ENCODE measurements at places on chromosomes 1 and 21. TPM values are rescaled to one million over a fixed set of nuclear protein-coding genes. Genes with fewer than 3 reads are reported as not detected.

Gene FOXD3
- not detected for total RNA-seq

DNA sequence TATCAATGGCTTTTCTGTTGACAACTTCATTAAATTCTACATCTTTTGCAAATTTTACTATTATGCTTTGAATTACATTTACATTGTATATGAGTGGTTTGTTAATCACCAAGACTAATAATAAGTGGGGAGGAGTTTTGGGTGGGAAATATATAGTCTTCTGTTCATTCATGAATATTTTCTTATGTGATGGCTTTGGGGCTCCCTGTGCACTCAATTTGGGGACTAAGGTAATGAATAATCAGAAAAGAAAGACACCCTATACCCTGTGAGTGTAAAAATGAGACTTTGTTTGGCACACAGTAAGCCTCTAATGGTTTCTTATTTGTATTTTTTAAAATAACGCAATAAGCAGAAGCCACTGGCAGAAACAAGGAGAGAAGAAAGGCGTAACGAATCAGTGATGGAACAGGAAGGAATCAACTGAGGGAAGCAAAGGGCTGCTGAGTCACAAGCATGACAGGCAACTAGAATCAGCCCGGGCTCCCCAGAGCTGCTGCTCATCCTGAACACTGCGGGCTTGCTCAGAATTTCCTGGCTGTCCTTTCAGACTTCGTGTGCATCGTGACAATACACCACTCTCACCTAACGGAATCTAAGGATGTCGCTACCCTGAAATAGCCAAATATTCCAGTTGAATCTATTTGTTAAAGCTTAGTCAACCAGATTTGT lies 20.8 kb upstream of the RGS2 start:
- no peaks in the 10 kb centered on the region for H3K4me1 ChIP-seq
- no peaks in the 10 kb centered on the region for H3K36me3 ChIP-seq
- H3K27ac ChIP-seq = no peak overlapping the region
- no peaks in the 10 kb centered on the region for H3K27me3 ChIP-seq
- DNase-seq = no peak

- H3K4me3 ChIP-seq = no peak overlapping the region
- H3K36me3 ChIP-seq = peaks cover 94% of the 10 kb centered on the region
- H3K27ac ChIP-seq = no peak overlapping the region
- H3K4me1 ChIP-seq = peaks cover 21% of the 10 kb centered on the region
Observed at GRCh38 chr1:223776826-223777454, 64.6 kb downstream of the CAPN2 start.

Gene NEK2
- total RNA-seq = 11.8 TPM

Gene CALML6
- 0.57 TPM for total RNA-seq

Gene AIM2
- 0.27 TPM for total RNA-seq

- H3K36me3 ChIP-seq = no peaks in the 10 kb centered on the region
- H3K4me1 ChIP-seq = peaks cover 4% of the 10 kb centered on the region
- H3K27me3 ChIP-seq = no peaks in the 10 kb centered on the region
- no peak for DNase-seq
Observed at GRCh38 chr1:232528472-232529089, 101.4 kb downstream of the SIPA1L2 start.

DNA sequence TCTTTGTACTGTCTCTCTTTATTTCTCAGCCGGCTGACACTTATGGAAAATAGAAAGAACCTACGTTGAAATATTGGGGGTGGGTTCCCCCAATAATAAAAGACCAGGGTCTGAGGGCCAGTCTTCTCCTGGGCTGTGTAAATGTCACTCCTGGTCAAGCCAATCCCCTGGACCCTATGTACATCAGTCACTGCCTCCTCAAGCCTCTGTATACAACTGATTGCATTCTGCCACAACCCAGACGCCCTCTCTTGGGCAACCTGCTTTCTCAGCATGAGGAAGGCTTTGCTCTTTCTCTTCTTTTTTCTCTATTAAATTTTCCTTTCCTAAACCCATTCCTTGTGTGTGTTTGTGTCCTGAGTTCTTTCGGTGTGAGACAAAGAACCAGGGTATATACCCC lies 84.1 kb upstream of the SERBP1 start:
- DNase-seq = no peak
- H3K4me1 ChIP-seq = no peaks in the 10 kb centered on the region
- no peaks in the 10 kb centered on the region for H3K36me3 ChIP-seq
- no peak overlapping the region for H3K4me3 ChIP-seq
- H3K27ac ChIP-seq = no peak overlapping the region

Gene CERS2
- total RNA-seq = 34.4 TPM

GRCh38 chr1:27275696-27276095 lies 41.3 kb downstream of the WDTC1 start:
- no peaks in the 10 kb centered on the region for H3K27me3 ChIP-seq
- no peaks in the 10 kb centered on the region for H3K4me1 ChIP-seq
- H3K27ac ChIP-seq = no peak overlapping the region

Gene BLACAT1
- 2.3 TPM for total RNA-seq

Gene TDRD5
- total RNA-seq = 0.57 TPM

- H3K27ac ChIP-seq = peak overlapping the region; percentile 90
- H3K4me3 ChIP-seq = peak overlapping the region; percentile 62
- DNase-seq = no peak
- H3K36me3 ChIP-seq = no peaks in the 10 kb centered on the region
- H3K27me3 ChIP-seq = peaks cover 36% of the 10 kb centered on the region
Observed at GRCh38 chr1:3773572-3774275, 1.2 kb downstream of the SMIM1 start.

DNA sequence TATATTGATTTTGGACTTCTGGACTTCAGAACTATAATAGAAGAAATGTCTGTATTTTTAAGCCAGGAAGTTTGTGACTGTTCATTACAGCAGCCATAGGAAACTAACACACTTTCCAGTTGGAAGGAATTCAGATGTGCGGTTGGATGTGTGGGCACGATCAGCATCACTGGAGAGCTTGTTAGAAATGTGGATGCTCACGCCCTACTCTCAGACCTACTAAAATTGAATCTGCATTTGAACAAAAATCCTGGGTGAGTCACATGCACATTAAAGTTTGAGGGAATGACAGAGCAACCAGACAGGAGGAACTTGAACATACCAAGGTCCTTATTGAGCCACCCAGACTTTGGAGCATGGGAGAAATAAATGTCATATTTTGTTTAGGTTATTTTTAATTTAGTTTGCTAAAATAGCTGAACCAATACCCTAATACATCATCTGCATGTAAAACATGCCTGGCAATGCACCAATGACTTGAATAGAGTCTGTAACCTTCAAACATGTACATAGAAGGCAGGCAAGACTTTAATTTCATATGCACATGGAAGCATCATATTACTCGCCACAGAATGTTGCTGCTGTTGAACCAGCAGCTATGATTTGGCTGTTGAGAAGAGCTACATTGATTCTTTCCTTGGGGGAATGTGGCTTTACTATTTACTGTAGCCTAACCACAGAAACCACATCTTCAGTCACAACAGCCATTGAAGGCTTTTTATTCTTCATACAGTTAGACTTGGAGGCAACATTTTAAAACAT lies 346.2 kb downstream of the BARHL2 start:
- H3K36me3 ChIP-seq = no peaks in the 10 kb centered on the region
- no peaks in the 10 kb centered on the region for H3K4me1 ChIP-seq
- H3K4me3 ChIP-seq = no peak overlapping the region
- no peak for DNase-seq
- H3K27me3 ChIP-seq = no peaks in the 10 kb centered on the region

Gene PCP4
- total RNA-seq = 82.4 TPM

GRCh38 chr1:233859446-233859845 lies 45.0 kb upstream of the SLC35F3 start:
- DNase-seq = no peak
- no peaks in the 10 kb centered on the region for H3K36me3 ChIP-seq
- no peak overlapping the region for H3K4me3 ChIP-seq
- H3K4me1 ChIP-seq = no peaks in the 10 kb centered on the region
- no peaks in the 10 kb centered on the region for H3K27me3 ChIP-seq

DNA sequence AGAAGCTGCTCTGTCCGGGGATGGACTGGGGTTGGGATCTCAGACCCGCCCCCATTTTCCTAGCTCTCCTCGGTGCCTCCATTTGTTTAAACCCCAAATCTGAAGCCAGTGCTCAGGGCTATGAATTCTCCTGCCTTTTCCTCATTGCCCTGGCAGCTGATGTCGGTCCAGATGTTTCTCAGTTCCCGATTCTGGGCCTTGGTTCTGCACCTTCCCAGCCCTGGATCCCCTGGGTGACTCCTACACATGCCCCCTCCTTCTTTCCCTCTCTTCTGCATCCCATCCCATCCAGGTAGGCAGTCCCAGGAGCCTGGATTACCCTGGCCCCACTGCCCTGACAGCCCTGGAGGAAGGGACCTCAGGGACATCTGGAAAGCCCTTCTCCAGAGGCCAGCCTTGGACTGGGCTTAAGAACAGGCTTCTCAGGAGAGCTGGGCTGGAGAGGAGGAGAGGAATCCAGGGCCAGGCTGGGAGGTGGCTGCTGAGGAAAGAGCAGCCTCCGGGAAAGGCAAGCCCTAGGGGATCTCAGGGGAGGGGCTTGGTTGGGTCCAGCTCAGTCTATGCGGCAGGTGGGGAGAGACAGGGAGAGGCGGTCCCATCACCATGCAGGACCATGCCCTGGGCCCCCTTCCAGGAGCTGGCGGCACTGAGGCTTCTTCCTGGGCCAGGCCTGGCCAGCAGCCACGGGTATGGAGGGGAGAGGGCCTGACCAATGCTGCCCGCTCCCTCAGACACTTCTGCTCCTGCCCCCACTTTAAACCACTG lies 6.8 kb upstream of the EPS8L3 start:
- no peak for DNase-seq
- H3K27ac ChIP-seq = no peak overlapping the region
- H3K36me3 ChIP-seq = no peaks in the 10 kb centered on the region
- H3K27me3 ChIP-seq = no peaks in the 10 kb centered on the region
- H3K4me1 ChIP-seq = peaks cover 11% of the 10 kb centered on the region
- no peak overlapping the region for H3K4me3 ChIP-seq

Gene PLA2G2F
- total RNA-seq = not detected

DNA sequence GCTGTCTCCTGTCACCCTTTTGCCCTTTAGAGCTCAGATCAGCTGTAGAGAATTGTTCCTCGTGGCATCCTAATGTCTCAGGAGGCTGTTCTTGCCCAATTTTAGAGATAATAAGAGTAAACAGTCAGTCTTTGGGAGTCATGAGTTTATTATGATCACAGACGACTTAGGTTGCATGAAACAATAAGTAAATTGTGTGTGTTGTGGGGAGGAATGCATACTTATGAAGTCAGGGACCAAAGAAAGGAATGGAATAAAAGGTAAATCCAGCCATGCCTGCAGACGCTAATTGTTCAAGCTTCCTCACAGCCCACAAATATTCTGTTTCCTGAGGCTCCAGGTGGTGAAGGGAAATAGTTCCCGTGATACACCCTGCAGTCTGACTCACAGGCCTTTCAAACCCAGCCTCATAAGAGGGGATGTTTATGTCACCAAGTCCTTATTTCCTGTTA lies 897 bp downstream of the EPHX4 start:
- H3K4me1 ChIP-seq = no peaks in the 10 kb centered on the region
- no peaks in the 10 kb centered on the region for H3K36me3 ChIP-seq
- DNase-seq = no peak
- no peak overlapping the region for H3K4me3 ChIP-seq
- peak overlapping the region; percentile 10 for H3K27ac ChIP-seq

Gene DDR2
- total RNA-seq = 23.7 TPM

Gene FMOD
- 29.9 TPM for total RNA-seq

Gene HAO2
- total RNA-seq = not detected

- no peaks in the 10 kb centered on the region for H3K36me3 ChIP-seq
- H3K4me1 ChIP-seq = no peaks in the 10 kb centered on the region
- H3K27ac ChIP-seq = no peak overlapping the region
- DNase-seq = no peak
- no peak overlapping the region for H3K4me3 ChIP-seq
- H3K27me3 ChIP-seq = no peaks in the 10 kb centered on the region
Observed at GRCh38 chr1:187451238-187451637, 622.5 kb downstream of the PLA2G4A start.

DNA sequence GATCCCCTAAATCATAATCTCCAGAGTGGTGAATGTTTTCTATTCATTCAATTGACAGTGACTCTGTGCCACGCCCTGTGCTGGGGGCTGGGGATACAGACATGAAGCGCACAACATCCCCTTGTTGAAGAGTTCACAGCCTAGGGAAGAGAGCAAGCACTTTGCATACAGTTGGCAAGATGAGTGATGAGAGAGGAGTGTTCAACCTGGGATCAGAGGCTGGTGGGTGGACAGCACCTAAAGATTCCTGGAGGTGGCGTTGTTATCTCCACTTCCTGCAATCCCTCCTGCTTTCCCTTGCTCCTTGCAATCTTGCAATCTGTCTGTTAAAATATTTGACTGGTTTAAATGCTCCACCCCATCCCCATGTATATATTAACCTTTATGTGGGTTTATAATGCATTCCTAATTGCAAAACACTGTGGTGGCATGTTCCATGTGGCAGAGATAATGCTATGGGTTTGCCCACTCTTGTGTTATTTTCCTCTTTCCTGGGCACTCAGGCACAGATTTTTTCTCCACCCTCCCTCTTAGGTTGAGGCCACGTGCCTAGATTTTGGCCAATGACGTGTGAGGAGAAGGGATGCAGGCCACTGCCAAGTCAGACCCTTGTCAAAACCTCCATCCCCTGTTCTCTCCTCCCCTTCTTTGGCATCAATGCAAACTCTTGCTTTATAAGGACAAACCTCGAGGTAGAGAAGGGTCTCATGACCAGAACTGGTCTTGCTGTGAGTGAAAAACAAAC lies 36.2 kb upstream of the GADD45A start:
- no peak for DNase-seq
- no peak overlapping the region for H3K27ac ChIP-seq
- no peak overlapping the region for H3K4me3 ChIP-seq
- peaks cover 27% of the 10 kb centered on the region for H3K4me1 ChIP-seq

DNA sequence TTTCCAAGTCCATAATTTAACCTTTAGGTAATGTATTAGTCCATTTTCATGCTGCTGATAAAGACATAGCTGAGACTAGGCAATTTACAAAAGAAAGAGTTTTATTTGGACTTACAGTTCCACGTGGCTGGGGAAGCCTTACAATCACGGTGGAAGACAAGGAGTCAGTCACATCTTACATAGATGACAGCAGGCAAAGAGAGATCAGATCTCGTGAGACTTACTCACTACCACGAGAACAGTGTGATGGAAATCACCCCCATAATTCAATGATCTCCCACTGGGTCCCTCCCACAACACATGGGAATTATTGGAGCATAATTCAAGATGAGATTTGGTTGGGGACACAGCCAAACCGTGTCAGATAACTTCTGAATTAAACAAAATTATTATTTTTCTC lies 44.0 kb downstream of the CNIH3 start:
- H3K27ac ChIP-seq = no peak overlapping the region
- no peak for DNase-seq
- H3K27me3 ChIP-seq = no peaks in the 10 kb centered on the region
- H3K36me3 ChIP-seq = no peaks in the 10 kb centered on the region
- H3K4me1 ChIP-seq = no peaks in the 10 kb centered on the region

Gene USH2A
- not detected for total RNA-seq

Gene GJC2
- total RNA-seq = 2.7 TPM

- peak within 1 kb of the TSS; percentile 67 for H3K4me3 ChIP-seq
- H3K27ac ChIP-seq = no peak within 1 kb of the TSS
- DNase-seq = no peak
- peaks cover 9% of the 10 kb centered on the region for H3K4me1 ChIP-seq
Observed at GRCh38 chr1:109466452-109467300, at the start of gene SYPL2. Gene SYPL2, plus strand, starts transcription at chr1:109466546. Its CDS starts 298 bp downstream, at chr1:109466844.

GRCh38 chr1:51564124-51564523 lies 45.1 kb upstream of the EPS15 start:
- no peak overlapping the region for H3K27ac ChIP-seq
- no peak overlapping the region for H3K4me3 ChIP-seq
- H3K4me1 ChIP-seq = peaks cover 25% of the 10 kb centered on the region
- no peaks in the 10 kb centered on the region for H3K27me3 ChIP-seq

GRCh38 chr1:19960591-19960990 lies 18.8 kb downstream of the PLA2G2A start:
- no peaks in the 10 kb centered on the region for H3K4me1 ChIP-seq
- no peak overlapping the region for H3K4me3 ChIP-seq
- no peak for DNase-seq
- no peaks in the 10 kb centered on the region for H3K27me3 ChIP-seq
- H3K36me3 ChIP-seq = no peaks in the 10 kb centered on the region

Measured in esophagus squamous epithelium (tissue), 5 donors.